RPMI8226 (cell line): ENCODE measurements at places on chromosomes 7 and 10.

- DNase-seq: no peak
Measured at GRCh38 chr7:118902600-118902999, 678.1 kb downstream of the ANKRD7 start.

GRCh38 chr7:29490094-29490607 lies 73.5 kb upstream of the PRR15 start:
- DNase-seq: no peak

GRCh38 chr10:99555825-99556523 lies 23.2 kb downstream of the NKX2-3 start:
- no peak for DNase-seq

GRCh38 chr10:124390471-124391187 lies 28.1 kb downstream of the OAT start:
- no peak for DNase-seq

- DNase-seq: no peak
Measured at GRCh38 chr10:77297393-77297739, 340.2 kb downstream of the KCNMA1 start.

GRCh38 chr10:51366044-51366443 lies 291.8 kb downstream of the PRKG1 start:
- no peak for DNase-seq

GRCh38 chr10:110641256-110641655 lies 2.9 kb upstream of the RBM20 start:
- peak; percentile 78 for DNase-seq

DNA sequence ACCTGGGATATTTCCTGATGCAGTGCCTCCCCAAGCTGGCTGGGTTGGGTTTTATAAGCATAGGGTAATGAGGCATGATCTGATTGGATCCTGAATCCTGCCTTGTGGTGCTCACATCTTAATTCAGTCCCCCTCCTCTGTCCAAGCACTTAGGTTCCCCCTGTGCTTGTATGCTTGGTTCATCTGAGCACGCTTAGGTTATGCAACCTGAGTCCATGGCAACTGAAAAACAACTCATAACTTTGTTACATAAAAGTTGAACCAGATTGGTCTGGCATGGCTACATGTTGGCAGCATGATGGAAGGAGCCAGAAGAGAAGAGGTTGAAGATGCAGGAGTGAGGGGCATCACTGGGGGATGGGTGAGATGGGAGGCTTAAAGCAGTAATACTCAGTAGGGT lies 57.3 kb upstream of the OSBPL3 start:
- DNase-seq: no peak

DNA sequence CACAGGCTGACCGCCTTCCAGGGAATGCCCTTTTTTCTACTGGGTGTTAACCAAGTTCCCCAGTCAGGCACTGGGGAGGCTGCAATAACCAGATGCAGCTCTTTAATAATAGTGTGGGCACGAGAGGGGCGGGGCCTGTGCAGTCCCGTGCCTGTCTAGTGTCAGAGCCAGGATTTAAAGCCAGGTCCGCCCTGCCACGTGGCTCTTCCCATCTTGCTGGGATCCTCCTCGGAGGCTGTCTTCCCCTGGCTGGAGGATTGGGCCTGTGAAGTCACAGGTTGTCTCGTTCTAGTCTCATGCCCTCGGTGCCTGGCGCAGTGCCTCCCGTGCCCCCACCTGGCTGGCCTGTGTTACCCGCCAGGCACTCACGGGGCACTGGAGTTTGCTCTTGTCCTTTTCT lies 25.2 kb downstream of the TMEM120A start:
- DNase-seq: no peak

GRCh38 chr10:70162892-70163201 lies 7.5 kb downstream of the SAR1A start:
- no peak for DNase-seq

- DNase-seq: no peak
Measured at GRCh38 chr10:24488631-24489030, 235.1 kb downstream of the ARHGAP21 start.

DNA sequence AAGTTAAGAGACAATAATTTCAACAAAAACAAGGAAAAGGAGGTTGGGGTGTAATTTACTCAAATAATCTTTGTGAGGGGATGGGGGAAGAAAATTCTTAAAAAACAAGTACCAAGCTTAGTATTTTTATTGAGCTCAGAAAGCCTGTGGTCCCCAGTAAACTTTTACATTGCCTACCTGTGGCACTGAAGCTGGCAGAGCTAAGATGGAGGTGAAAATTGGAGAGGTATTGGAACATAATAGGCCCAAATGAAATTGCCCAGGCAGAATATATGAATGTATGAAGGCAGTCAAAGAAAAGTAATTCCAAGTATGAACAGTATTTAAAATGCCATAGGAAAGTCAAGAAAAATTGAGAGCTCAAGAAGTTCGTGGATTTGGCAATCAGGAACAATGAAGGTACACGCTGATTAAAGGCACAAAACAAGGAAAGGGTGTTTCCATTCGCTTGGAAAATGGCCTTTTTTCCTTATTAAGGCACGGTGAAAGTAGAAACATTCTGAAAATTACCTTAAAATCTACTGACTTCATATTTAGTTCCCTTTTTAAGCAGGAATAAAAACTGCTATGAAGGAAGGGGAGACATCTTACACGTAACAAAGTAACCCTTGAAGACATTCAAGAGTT lies 3.4 kb upstream of the KMT2E start:
- DNase-seq: no peak

GRCh38 chr7:24779283-24779655 lies 22.0 kb upstream of the GSDME start:
- no peak for DNase-seq

GRCh38 chr7:45977256-45977780 lies 56.2 kb upstream of the IGFBP3 start:
- DNase-seq: no peak

- no peak for DNase-seq
Measured at GRCh38 chr7:10779465-10780399, 193.9 kb upstream of the PHF14 start.

DNA sequence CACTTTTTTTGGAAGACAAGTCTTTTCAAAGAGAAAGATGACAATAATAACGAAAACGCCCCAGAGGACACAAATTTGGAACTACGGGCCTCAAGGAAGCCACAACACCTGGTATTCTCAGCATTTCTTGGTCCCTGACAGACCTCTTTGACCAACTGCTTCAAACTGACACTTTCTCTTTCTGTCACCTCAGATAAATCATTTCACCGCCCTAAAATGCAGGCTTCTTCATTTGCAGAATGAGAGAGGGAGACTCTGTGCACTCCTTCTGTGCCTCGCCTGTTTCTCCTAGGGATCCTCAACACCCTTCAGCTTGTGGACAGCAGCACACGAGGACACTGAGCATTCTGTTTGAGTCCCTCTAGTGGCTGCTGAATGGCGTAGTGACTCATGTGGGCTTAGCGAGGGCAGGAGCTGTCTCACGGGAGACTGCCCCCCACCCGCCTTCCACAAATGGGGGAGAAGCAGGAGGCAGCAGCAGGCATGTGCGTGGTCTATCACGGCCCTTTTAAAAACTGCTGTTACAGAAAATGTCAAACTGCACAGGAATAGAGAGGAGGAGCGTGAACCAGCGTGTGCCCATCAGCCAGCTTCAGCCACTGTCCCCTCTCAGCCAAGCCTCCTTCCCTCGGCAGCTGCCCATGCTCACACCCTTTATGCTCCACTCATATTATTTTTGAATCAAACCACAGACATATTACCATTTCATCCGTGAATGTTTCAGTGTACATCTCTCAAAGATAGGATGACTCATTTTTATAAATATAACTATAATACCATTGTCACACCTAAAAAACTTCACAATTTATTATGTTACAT lies 41.4 kb downstream of the GSDME start:
- no peak for DNase-seq

GRCh38 chr10:84008878-84009277 lies 130.4 kb upstream of the GHITM start:
- peak; percentile 29 for DNase-seq

- DNase-seq: no peak
Measured at GRCh38 chr7:121334875-121335648, 6.3 kb downstream of the WNT16 start.

DNA sequence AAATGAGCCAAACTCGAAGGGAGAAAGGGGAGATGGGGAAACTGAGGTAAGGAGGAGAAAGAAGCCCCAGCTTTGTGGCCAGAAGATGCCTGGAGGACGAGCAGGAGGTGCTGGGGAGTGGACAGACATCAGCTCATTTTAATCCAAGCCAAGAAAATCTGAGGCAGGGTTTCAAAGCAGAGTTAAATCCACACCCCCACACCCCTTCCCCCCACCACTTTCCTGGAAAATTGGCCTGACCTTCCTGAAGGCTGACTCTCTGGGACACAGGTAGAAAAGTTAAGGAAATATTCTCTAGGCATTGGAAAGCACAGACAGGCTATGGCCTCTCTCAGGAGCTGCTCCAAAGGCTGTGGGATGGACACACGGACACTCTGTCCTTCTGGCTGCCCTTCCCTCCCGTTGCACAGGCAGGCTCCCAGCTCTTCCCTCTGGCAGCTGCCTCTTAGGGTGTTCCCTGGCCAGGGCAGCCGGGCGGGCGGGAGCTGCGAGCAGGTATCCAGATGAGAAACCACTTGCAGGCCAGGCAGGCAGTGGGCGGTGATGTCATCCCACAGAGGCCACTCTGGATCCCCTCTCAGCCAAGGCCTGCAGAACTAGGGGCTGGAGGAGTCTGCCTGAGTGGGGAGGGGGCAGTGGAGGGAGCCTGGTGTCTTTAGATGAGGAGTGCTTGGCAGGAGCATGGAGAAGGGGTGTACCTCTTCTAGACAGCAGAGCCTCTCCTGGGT lies 171.8 kb downstream of the NEURL1 start:
- DNase-seq: no peak

- DNase-seq: no peak
Measured at GRCh38 chr10:97789770-97790397, 18.1 kb upstream of the SFRP5 start.

GRCh38 chr7:7959979-7960670 lies 8.5 kb upstream of the GLCCI1 start:
- DNase-seq: peak; percentile 69

DNA sequence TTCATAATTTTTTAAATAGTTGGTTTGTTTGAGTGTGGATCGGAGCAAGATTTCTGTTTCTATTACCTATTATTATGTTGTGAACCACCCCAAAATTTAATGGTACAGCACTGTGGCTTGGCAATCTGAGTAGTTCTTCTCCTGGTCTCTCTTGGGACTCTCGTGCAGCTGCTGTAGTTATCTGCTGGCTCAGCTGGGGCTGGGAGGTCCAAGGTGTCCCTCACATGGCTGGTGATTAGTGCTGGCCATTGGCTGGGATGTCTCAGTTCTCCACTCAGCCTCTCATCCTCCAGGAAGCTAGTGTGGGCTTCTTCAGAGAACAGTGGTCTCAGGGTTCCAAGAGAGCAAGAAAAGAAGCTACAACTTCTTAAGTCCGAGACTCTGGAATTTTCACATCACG lies 15.4 kb downstream of the NPFFR1 start:
- no peak for DNase-seq

DNA sequence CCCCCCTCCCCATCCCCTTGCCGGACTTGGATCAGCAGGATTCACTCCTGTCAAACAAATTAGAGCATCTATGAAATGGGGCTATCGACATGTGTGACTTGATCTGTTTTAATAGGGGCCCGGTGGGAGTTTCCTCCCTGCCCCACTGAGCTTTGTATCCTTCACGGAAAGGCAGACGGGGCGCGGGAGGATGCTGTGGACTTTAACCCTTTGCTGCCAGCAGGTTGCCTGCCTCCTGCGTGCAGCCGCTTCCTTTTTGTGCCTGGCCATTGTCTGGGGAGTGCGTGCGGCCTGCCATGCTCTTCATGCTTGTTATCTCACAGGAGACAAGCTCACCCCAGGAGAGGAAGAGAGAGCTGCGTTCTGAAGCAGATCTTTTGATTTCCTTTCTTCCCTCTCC lies 512.8 kb upstream of the GALNT17 start:
- DNase-seq: no peak

DNA sequence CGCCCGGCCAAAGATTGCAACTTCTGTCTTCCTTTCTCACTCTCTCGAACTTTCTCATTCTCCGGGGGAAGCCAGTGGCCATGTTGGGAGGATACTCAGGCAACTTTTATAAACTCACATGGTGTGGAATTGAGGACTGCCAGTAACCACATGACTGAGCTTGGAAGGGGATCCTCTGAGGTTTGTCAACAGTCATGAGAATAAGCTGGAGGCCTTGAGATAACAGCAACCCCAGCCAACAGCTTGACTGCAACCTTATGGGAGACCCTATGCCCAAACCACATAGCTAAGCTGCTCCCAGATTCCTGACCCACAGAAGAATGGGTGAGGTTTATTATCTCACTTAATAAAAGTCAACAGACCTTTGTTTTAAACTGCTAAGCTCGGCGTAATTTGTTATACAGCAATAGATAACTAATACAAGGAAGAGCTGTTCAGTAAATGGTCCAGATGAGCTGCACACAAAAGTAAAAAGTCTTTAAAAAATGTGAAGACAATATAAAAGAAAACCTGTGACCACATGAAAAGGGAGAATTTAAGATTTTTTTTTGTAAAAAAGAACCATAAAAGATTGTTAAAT lies 9.6 kb downstream of the SYPL1 start:
- DNase-seq: no peak

- no peak for DNase-seq
Measured at GRCh38 chr10:12541446-12542067, 192.2 kb downstream of the CAMK1D start.

DNA sequence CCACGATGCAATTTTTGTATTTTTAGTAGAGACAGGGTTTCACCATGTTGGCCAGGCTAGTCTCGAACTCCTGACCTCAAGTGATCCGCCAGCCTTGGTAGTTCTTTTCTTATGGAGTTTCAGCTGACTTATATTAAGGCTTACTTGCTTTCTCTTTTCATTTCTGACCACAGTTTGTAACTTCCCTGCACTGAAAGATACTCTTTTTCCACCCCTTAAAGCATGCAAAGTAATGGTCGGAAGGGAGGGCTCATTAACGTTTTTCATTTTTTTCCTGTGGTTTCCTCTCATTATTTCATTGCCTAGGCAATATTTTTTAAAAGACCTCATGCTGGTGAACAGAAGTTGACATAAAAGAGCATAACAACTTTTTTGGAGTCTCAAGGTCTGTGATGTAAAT lies 27.0 kb downstream of the ADRB1 start:
- DNase-seq: no peak

GRCh38 chr10:105239311-105240219 lies 598.5 kb downstream of the SORCS3 start:
- DNase-seq: no peak

DNA sequence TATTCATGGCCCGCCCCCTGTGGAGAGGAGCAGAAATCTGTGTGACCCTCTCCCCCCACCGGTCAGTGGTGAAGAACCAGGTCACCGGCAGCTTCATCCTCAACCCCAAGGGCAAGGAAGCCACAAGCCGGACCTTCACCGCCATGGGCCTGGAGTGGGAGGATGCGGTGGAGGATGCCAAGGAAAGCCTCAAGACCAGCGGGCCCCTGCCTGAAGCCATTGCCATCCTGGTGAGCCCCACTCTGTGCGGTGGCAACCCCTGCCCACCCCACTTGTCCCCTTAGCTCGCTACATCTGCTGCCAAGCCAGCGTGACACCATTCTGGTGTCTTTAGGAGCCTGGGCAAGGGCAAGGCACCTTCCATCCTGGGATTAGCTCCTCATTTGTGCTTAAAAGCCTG lies 35.4 kb downstream of the TBATA start:
- DNase-seq: no peak

- no peak for DNase-seq
Measured at GRCh38 chr7:137948083-137948844, 53.6 kb downstream of the CREB3L2 start.

GRCh38 chr10:112675560-112676083 lies 228.6 kb downstream of the VTI1A start:
- no peak for DNase-seq
